Activated CD4-positive, alpha-beta T cell treated with anti-CD3 and anti-CD28 coated beads for 36 hours (primary cell): ENCODE measurements at places on chromosomes 13 and 19. TPM values are rescaled to one million over a fixed set of nuclear protein-coding genes. Genes with fewer than 3 reads are reported as not detected.

SOHLH2 gene
- total RNA-seq, result not detected

GJA3 gene
- 0.32 TPM for total RNA-seq

SBSN gene
- not detected for total RNA-seq

UBE2L5 gene
- not detected for total RNA-seq

ATP4A gene
- total RNA-seq, result not detected

KLK4 gene
- total RNA-seq, result not detected

ATXN8OS gene
- not detected for total RNA-seq

COMMD6 gene
- total RNA-seq, result 121 TPM

RASGRP4 gene
- total RNA-seq, result 5.9 TPM

FZR1 gene
- total RNA-seq, result 40.8 TPM

C19orf33 gene
- not detected for total RNA-seq

PRR19 gene
- total RNA-seq, result 1.0 TPM

SLITRK6 gene
- not detected for total RNA-seq

PODNL1 gene
- total RNA-seq, result 0.25 TPM

NLRP4 gene
- not detected for total RNA-seq

CEACAM8 gene
- not detected for total RNA-seq

PEAK3 gene
- total RNA-seq, result not detected

- H3K36me3 ChIP-seq, result peaks cover 34% of the 10 kb centered on the region
- DNase-seq, result no peak
- no peak overlapping the region for H3K4me3 ChIP-seq
- no peak overlapping the region for H3K27ac ChIP-seq
Observed at GRCh38 chr19:40705362-40705651, 11.4 kb downstream of the COQ8B start.

DNA sequence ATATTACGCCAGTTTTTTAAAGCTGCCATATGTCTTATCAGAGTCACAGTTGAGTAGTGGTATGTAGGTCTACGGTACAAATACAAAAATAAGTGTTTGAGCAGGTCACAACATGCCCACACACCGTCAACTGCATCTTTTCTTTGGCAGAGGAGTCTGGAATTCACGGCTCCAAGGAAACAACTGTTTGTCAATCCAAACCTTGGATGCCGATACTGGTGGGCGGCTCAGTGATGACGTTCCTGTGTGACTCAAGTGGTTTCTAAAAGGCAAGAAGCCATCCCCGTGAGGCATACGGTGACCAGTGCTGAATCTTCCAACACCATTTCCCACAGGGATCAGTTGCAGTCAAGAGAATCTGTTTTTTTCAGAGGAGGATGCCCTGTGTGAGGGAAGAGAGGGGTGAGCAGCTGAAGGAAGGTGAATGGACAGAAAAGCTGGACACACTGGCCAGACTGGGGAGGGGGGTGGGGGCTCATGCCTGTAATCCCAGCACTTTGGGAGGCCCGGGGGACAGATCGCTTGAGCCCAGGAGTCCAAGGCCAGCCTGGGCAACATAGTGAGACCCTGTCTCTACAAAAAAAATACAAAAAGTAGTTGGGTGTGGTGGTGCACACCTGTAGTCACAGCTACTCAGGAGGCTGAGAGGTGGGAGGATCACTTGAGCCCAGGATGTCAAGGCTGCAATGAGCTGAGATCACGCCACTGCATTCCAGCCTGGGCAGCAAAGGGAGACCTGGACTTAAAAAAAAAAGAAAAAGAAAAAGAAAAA is 22.8 kb upstream of the CEBPG start:
- DNase-seq, result no peak
- H3K4me3 ChIP-seq, result no peak overlapping the region
- no peak overlapping the region for H3K27ac ChIP-seq
- H3K27me3 ChIP-seq, result peaks cover 10% of the 10 kb centered on the region
- no peaks in the 10 kb centered on the region for H3K4me1 ChIP-seq

- peak; percentile 37 for DNase-seq
- no peak overlapping the region for H3K27ac ChIP-seq
- no peaks in the 10 kb centered on the region for H3K36me3 ChIP-seq
Observed at GRCh38 chr13:38824342-38824741, 137.5 kb downstream of the FREM2 start.

GRCh38 chr13:88097541-88097940 is 426.4 kb downstream of the SLITRK5 start:
- no peaks in the 10 kb centered on the region for H3K4me1 ChIP-seq
- H3K4me3 ChIP-seq, result no peak overlapping the region
- no peak for DNase-seq

DNA sequence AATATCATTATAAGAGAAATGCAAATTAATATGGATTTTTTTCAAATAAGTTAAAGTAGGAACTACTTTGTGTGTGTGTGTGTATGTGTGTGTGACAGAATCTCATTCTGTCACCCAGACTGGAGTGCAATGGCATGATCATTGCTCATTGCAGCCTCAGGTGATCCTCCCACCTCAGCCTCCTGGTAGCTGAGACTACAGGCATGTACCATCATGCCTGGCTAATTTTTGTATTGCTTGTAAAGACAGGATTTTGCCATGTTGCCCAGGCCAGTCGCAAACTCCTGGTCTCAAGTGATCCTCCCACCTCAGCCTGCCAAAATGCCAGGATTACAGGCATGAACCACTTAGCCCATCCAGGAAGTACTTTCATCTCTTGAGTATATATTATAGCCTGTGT is 3.2 kb upstream of the ERVV-2 start:
- H3K36me3 ChIP-seq, result peaks cover 27% of the 10 kb centered on the region
- H3K4me3 ChIP-seq, result no peak overlapping the region
- peaks cover 4% of the 10 kb centered on the region for H3K4me1 ChIP-seq
- H3K27ac ChIP-seq, result no peak overlapping the region

DNA sequence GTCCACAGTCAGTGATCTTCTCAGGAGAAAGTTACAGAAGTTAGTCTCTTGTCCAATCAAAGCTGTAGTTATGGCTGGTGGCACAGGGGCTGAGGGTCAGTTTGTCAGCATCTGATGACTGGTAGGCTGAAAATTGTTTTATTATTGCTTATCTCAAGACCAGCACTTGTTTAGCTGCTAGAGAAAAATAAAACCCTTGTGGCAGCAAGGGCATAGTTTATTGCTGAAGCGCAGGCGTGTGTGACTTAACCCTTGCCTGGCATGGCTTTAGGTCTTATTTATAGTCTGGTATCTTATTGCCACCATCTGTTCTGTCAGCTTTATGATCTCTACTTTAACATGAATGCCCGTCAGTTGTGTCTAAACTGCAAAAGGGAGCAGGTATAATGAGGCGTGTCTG is 154.7 kb downstream of the USP12 start:
- H3K4me1 ChIP-seq, result no peaks in the 10 kb centered on the region
- no peak for DNase-seq
- no peak overlapping the region for H3K4me3 ChIP-seq
- H3K36me3 ChIP-seq, result no peaks in the 10 kb centered on the region

- no peaks in the 10 kb centered on the region for H3K36me3 ChIP-seq
- no peaks in the 10 kb centered on the region for H3K27me3 ChIP-seq
- H3K27ac ChIP-seq, result no peak overlapping the region
- H3K4me1 ChIP-seq, result no peaks in the 10 kb centered on the region
Observed at GRCh38 chr13:72316716-72317115, 410.7 kb downstream of the MZT1 start.

GRCh38 chr13:27236478-27236877 is 14.9 kb upstream of the RPL21 start:
- H3K4me1 ChIP-seq, result no peaks in the 10 kb centered on the region
- DNase-seq, result no peak
- no peak overlapping the region for H3K4me3 ChIP-seq
- H3K27me3 ChIP-seq, result no peaks in the 10 kb centered on the region
- peaks cover 7% of the 10 kb centered on the region for H3K36me3 ChIP-seq
- H3K27ac ChIP-seq, result no peak overlapping the region

DNA sequence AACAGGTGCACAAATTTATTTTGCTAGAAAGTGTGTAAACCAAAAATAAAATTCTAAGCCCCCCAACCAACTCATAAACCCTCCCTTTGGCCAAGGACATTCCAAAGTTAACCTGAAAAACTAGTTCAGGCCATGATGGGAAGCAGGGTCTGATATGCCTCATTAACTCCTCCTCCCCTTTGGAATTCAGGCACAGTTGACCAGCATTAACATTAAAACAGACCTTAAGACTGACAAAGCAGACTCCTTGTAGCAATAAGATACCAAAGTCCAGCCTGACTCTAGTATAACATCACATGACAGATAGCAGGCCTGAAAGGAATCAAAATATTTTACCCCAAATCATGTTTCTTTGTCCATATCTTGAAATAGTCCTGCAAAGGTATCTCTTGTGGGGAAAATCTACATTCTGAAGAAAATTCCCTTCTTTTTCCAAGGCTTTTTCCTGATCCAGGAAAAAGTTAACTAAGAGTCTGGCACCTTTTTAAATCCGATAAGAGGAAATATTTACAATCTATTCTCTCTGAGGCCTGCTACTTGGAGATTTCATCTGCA is 19.7 kb downstream of the NEK5 start:
- no peaks in the 10 kb centered on the region for H3K4me1 ChIP-seq
- DNase-seq, result no peak
- H3K36me3 ChIP-seq, result no peaks in the 10 kb centered on the region
- H3K27ac ChIP-seq, result no peak overlapping the region
- H3K4me3 ChIP-seq, result no peak overlapping the region
- peaks cover 6% of the 10 kb centered on the region for H3K27me3 ChIP-seq

DNA sequence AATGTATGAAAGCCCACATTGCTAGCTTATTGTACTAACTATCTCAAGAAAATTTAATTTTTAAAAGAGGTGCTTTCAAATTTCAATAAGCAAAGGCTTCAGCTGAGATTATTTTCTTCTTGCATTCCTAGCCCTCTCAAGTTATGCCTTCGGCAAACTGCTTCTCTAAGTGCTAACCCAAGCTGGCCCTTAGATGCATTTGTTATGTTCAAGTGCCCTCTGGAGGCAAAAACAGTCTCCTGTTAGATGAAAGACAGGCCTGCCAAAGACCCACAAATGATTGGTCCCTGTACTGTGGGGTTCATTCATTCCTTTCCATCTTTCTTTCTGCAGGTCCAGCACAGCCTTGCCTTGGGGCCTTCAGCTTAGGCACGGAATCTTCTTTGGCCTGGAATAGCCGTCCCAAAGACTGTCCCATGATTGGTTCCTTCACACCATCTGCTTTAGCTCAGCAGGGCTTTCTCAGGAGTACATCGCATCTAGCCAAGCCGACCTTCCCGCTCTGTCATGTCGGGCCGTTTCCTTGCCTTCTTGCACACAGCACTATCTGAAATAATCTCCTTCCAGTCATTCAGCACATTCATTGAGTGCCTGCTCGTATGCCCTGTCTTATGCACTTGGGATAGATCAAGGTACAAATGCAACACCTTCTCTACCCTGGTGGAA is 26.4 kb upstream of the TPTE2 start:
- H3K27ac ChIP-seq, result peak overlapping the region; percentile 93
- peaks cover 14% of the 10 kb centered on the region for H3K4me1 ChIP-seq
- H3K36me3 ChIP-seq, result peaks cover 2% of the 10 kb centered on the region
- no peaks in the 10 kb centered on the region for H3K27me3 ChIP-seq
- H3K4me3 ChIP-seq, result peak overlapping the region; percentile 78

DNA sequence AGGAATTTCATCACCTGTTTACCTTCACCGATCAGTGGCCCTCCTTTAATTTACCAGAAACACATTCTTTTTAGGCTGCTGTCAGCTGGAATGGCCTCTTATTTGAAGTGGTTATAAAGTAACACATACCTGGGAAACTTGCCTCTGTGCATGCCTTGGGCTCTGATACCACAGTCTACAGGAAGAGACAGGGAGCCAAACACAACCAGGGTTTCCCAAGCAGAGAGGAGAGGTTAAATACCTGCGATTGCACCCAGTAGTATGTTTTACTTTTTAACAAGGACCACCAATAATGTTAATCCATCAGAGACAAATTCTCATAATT is 444.0 kb upstream of the SGCG start:
- no peak for DNase-seq
- peaks cover 17% of the 10 kb centered on the region for H3K27me3 ChIP-seq
- no peak overlapping the region for H3K4me3 ChIP-seq

DNA sequence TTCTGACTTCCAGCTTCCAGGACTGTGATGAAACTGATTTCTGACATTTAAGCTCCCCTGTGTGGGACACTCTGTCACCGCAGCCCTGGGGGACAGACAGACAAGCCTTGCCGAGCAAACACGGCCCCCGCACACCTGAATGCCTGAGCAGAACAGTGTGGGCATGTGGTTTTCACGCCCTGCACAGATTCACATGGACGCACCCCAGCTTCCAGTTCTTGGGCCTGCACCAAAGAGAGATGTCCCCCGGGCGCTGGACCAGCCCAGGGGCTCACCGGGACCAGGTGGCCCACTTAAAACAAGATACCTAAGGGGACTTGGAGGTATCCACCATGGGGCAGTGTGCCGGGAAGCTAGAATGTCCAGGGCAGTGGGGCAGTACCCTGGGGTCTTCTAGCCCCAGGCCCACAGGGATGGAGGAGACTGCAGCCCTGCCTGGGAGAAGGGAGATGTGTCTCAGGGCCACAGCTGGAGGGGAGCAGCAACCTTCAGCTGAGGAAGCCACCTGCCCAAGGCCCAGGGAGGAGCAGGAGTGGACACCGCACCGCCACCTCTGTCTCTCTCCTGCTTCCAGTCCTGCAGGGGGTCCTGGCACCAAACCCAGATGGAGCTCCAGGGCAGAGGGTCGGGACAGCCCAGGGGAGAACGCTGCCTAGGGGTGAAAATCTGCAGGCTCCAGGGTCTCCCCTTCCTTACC is 50.5 kb downstream of the SOX1 start:
- DNase-seq, result no peak
- H3K4me3 ChIP-seq, result no peak overlapping the region
- H3K27me3 ChIP-seq, result peaks cover 28% of the 10 kb centered on the region
- H3K36me3 ChIP-seq, result no peaks in the 10 kb centered on the region
- H3K4me1 ChIP-seq, result no peaks in the 10 kb centered on the region
- H3K27ac ChIP-seq, result no peak overlapping the region

- H3K4me3 ChIP-seq, result no peak overlapping the region
- peaks cover 23% of the 10 kb centered on the region for H3K27me3 ChIP-seq
- no peaks in the 10 kb centered on the region for H3K4me1 ChIP-seq
- H3K27ac ChIP-seq, result no peak overlapping the region
- DNase-seq, result no peak
Observed at GRCh38 chr13:24983094-24983493, 112.8 kb upstream of the PABPC3 start.

DNA sequence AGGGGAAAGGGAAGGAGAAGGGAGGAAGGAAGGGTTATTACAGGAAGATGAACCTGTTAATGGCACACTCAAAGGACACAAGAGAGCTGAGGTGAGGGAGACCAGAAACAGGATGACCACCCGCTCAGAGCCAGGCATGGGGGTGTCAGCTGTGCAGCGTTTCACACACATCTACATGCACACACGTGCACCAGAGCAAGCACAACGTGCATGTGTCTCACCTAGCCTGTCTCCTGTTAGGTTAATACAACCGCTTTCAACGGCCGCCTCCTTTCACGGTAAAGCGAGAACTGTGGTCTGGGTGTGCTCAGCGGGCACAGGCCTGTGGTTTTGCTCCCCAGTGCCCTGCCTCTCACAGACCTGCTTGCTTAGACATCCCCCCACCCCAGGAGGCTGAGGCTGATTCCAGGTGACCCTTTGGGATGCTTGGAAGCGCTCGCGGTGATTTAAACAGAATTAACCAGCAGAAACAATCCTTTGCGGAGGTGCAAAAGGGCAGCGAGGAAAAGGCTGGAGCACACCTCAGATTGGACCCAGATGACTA is 27.4 kb downstream of the IRS2 start:
- no peak overlapping the region for H3K4me3 ChIP-seq
- DNase-seq, result no peak
- no peaks in the 10 kb centered on the region for H3K27me3 ChIP-seq
- H3K27ac ChIP-seq, result no peak overlapping the region
